ENCODE measurements at places on chromosomes 6 and 20.

GRCh38 chr6:31609519-31610406, 5.3 kb upstream of the AIF1 start:
- no peak for DNase-seq

DNA sequence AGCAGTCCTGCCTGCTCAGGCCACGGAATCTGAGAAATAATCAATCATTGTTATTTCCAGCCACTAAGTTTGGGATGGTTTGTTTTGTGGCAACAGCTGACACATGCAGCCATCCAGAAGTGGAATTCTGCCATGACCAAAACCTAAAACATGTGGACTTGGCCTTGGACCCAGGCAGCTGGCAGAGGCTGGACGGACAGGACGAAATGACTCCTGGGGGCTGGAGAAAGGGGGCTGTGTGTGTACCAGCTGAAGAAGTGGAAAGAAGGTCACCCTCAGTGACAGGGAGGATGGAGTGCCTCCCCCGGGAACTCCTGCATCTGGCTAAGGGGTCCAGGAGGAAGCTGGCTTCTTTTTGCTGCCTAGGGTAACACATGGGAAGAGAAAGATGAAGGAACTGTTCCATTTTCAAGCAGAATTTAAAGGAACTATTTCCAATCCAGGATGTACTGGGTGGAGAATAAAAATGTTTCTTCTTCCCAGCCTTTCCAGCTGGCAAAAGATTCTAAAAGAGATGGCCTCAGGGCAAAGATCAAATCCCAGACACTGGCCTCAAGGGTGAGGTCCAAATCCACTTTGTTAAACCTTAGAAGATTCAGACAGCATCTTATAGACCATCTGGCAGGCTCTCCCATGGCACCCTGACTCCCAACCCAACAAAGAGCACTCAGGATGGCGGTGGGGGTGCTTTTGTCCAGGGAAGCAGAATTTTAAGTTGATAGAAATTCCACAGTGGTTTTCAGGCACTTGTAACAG, 14.3 kb downstream of the SERPINB6 start:
- DNase-seq: no peak

DNA sequence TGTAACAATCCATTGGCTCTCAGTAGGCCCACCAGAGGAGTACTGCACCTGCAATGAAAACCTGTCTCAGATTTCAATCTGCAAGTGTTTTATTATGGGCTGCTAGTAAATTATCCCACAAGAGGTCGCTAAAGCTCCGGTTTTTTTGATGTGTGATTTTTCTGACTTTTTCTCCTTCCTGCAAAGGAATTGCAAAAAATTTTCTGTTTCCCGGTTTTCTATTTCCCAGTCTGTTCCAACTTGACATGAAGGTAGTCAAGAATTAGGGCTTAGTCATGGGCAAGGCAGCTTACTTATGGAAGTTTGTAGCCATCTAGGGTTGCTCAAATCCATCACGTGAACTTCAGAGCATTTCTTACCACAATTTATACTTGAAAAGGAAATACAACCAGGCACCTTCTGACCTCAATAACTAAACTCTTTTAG, 38.5 kb upstream of the AHI1 start:
- DNase-seq: peak; percentile 39

DNA sequence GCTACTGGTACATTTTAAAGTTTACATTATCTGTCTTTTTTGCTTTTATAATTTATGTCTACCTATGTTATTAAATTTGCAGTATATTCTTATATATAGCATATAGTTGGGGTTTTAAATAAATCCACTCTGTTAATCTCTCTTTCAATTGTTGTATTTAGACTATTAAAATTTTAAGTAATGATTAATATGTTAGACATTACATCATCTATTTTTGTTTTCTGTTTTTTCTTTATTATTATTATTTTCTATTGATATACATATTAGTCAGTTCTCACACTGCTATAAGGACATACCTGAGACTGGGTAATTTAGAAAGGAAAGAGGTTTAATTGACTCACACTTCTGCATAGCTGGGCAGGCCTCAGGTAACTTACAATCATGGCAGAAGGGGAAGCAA, 1338.2 kb upstream of the GJE1 start:
- DNase-seq: no peak

DNA sequence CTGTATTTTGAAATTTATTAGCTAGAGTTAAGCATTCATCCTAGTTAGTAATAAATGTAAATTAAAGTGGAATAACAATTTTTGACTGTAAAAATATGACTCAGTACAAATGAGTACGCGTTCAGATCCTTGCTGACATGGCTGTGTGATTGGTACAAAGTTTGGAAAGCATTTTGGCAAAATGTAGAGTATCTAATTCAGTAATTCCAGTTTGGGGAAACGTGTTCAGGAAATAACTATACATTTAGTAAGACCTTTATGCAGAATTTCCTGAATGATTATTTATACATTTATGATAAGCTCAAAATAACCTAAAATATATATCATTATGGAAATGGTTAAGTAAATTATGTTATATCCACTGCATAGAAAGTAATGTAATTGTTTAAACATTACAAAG, 8.0 kb downstream of the VTA1 start:
- DNase-seq: no peak

- no peak for DNase-seq
Measured at GRCh38 chr6:53469163-53469562, 75.7 kb downstream of the GCLC start.

DNA sequence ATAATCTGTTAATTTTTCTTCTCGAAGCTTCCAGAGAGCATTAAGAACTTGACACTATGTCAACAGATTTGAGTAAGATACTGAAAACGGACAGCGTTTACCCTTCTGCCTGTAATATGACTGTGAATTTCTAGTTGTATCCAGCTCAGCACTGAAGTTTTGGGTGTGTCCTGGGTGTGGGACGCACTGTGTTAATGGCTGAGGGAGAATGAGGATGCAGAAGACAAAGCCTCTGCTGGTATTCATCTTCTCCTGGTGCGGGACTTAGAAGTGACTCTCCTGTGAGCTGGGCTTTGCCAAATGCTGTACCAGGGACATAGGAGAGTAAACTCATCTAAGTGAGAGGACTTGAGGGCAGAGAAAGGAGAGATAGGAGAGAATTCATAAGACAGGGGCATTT, 90.3 kb upstream of the CLDN20 start:
- no peak for DNase-seq

DNA sequence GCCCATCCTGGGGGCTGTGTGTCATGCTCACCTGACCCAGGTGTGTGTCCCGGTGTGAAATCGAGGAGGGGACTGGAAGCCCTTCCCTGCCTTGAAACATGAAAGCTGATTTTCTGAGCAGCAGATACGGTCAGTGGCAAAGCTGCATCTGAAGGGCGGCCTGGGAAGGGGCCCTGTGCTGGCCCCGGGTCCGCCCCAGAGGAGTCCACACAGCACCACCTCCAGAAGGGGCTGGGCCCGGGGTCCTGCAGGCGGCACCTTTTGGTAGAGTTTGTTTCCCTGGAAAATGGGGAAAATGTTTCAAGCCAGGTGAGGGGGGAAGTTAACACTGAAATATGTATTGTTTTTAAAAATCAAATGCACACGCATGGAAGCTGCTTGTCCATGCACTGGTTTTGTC, 20.8 kb downstream of the UCKL1 start:
- no peak for DNase-seq

DNA sequence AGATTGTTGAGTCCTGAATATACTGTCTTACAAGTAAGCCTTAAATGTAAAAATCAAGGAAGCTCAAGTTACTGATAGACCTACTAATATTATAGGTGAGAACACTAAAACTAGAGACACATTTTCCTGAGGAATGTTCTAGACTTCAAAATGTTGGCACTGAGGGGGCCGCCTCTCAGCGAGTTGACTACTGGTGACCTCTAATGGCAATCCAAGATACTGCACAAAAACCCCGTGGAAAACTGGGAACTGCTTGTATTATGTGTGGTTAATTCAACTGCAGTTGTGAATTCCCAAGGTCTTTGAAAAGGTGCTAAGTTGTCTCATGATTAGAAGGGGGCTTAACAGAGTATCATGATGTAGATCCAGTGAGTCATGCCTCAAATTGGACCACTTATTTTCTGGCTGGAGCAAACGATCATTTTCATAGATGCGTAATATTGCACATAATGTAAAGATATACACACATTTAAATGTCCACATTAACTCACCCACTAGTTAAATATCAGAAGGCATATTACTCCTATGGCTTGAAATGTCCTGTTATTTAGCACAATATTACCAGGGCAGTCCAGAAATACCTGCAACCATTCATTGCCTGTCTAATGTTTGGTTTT, 336.2 kb downstream of the FOXA2 start:
- peak; percentile 3 for DNase-seq

DNA sequence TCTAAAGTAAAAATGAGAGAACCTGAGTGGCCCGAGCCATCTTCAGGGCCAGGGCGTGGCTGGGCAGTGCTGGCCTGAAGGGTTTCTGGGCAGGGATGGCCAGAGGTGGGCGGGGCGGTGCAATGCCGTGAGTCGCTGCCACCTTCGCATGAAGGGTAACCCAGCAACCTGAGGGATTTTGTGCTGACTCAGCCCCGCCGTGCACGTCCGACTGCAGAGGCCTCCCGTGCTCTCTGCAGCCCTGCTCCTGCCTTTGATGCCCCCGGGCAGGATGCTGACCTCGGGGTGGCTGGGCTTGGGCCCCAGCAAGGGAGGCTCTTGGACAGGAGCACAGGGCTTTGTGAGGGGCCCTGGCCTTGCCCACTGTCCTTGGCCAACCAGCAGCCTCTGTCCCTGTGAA, 81.7 kb upstream of the GATA5 start:
- DNase-seq: peak; percentile 72

DNA sequence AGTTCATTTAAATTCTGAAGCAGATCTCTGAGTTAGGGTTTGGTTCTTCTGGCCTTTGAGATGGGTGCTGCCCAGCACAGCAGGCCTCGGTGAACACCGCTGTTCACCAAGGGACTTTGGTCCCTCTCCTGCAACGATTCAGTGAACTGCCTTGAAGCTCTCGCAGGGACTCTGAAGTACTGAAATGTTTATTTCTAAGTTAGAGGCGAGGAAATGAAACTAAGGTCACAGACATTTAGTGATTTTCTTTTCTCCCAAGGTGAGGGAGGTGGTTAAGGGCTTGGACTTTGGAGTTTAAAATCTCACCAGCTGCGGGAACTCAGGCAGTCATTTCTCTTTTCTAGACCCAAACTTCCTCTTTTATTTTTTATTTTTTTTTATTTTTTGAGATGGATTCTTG, 26.2 kb downstream of the E2F3 start:
- DNase-seq: no peak

DNA sequence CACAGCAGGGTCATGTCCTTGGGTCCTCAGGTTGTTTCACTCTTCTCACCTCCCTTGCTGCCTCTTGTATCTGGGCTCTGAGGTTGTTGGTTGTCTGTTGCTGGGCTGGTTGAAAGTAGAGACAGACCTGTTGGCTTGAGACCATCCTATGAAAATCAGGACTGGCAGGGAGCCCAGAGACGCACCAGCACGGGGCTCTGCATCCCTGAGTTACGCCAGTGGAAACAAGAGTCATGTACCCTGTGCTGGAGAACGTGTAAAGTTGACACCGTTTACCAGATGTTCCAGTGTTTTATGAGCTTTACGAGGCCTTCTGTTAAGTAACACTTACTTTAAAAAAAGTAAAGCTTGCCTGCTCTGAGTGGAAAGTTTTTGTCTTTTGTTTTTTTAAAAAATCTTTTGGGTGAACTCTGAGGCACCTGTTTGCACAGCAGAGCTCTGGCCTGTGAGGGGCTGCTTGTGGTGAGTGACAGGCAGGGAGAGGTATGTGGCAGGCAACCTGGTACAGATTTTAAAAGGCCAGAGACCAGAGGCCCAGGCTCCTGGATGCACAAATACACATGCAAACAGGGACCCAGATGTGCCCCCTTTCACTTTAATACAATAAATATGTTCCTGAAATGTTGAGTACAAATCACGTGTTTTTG, 260.0 kb upstream of the SUPT3H start:
- no peak for DNase-seq

GRCh38 chr6:20318851-20319387, 82.8 kb upstream of the E2F3 start:
- DNase-seq: no peak

DNA sequence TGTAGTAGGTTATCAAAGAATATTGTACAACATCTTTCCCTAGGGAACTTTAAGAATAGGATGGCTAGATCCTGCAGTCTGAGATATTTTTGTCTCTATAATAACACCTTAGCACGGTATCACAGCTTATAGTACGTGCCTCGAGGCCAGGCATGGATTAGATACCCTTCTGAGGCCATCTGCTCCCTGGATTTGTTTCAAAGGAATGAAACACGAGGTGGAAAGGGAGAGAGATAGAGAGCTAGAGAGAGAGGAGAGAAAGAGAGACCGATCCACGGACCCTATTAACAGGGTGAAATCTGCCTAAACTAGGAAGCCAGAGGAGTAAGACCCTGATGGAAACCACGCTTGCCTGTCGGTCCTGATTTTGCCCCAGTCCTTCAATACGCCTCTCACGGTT, 92.5 kb downstream of the CD83 start:
- no peak for DNase-seq

- DNase-seq: no peak
Measured at GRCh38 chr20:43842126-43843020, 72.3 kb upstream of the TOX2 start.

- no peak for DNase-seq
Measured at GRCh38 chr20:50415021-50415515, 95.1 kb upstream of the PTPN1 start.

GRCh38 chr6:57298741-57299140, 18.7 kb upstream of the PRIM2 start:
- DNase-seq: no peak

All from A172 (cell line).